Dorsolateral prefrontal cortex (tissue), 122 donors: ENCODE measurements at places on chromosomes 12 and 14. TPM values are rescaled to one million over a fixed set of nuclear protein-coding genes. Genes with fewer than 3 reads are reported as not detected.

Gene ALDH1L2
- 10.4 TPM for total RNA-seq

Gene SYT1
- total RNA-seq, result 669 TPM

Gene PTPRR
- 7.8 TPM for total RNA-seq

Gene DPPA3
- total RNA-seq, result not detected

Gene SALL2
- 47.3 TPM for total RNA-seq
